ENCODE measurements at places on chromosomes 11 and 22. TPM values are rescaled to one million over a fixed set of nuclear protein-coding genes. Genes with fewer than 3 reads are reported as not detected.

The CNTN5 gene
- total RNA-seq: 3.4 TPM

The SLC22A12 gene
- total RNA-seq: not detected

DNA sequence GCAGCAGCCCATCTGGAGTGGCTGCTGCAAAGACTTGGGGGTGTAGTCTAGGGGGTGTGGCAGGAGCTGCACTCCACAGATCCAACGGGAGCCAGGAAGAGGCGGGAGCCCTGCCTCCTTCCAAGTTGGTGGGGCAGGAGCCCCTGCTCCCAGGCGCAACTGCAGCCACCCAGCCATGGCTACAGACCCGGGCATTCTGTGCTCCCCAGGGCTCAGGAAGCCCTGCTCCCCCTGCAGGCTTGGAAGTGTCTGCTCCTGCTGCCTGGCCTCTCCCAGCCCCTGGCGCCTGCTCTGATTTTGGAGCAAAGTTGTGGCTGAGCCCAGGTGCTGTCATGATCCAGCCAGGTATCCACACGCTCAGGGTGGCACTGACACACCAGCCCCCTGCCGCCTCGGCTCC is 58.5 kb downstream of the CCDC34 start:
- DNase-seq: no peak

DNA sequence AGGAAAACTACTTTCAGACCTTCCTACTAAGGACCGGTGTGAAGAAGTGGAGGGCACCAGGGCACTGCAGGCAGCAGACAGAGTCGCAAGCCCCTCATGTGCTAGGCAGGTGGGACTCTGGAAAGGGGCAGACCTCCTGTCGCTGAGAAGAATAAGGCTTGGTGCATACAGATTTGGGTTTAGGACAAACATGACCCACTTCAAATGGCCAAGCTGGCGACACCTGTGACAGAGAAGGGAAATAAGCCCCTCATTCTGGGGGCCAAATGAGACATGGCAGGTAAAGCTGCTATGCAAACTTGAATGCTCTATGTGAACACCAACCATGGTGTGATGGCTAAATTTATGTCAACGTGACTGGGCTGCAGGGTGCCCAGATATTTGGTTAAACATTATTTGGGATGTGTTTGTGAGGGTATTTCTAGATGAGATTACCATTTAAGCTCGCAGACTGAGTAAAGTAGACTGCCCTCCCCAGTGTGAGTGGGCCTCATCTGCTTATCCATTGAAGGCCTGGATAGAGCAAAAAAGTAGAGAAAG is 112.4 kb upstream of the PITPNB start:
- DNase-seq: no peak

- DNase-seq: no peak
These were observed 6.4 kb upstream of the C11orf96 start for GRCh38 chr11:43936076-43936475.

DNA sequence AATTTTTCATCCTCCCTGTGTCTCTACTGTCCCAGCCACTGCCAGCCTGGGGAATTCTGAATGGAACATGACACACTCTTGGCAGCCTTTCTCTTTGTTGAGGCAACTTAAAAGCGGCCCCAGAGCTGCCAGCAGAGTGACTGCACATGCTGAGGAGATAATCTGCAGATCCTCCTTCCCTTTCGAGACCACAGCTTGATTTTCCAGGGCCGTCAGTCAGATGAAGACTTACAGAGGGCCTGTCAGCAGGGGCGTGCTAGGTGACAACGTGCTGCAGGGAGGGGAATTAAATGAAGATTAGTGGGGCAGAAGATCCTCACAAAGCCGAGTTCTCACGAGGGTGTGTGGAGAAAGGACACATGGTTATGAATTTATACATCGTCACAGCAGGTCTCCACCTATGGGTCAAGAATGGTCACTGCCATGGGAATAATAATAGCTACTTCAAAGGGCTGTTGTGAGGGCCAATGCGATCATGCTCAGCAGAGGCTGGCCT is 193.5 kb upstream of the PITPNB start:
- DNase-seq: peak; percentile 27

GRCh38 chr11:19597876-19598275 is 114.8 kb upstream of the NAV2 start:
- DNase-seq: no peak

- no peak for DNase-seq
These were observed 71.1 kb upstream of the SLC25A18 start for GRCh38 chr22:17492247-17492646.

DNA sequence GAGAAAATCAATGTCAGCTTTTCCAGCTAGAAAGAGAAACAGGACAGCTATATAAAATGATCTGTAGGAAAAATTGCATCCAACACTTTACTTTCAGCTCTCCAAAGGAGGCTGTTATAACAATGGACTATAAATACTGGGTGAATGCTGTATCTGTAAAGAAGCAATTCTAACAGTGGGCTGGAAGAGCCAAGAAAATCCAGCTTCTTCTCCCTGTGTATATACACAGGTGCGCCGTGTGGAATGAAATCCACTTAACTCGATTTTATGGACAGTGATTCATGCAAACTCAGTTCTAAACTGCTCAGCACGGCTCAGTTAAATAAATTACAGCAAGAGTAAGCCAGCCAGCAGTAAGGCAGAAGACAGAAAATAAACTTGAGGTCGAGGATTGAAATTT is 32.5 kb upstream of the LMO2 start:
- DNase-seq: no peak

GRCh38 chr11:76131671-76132631 is 74.4 kb downstream of the WNT11 start:
- peak; percentile 40 for DNase-seq

All from skin of body (tissue), 3 donors.